ENCODE measurements at places on chromosomes 16 and 17. TPM values are rescaled to one million over a fixed set of nuclear protein-coding genes. Genes with fewer than 3 reads are reported as not detected.

DNA sequence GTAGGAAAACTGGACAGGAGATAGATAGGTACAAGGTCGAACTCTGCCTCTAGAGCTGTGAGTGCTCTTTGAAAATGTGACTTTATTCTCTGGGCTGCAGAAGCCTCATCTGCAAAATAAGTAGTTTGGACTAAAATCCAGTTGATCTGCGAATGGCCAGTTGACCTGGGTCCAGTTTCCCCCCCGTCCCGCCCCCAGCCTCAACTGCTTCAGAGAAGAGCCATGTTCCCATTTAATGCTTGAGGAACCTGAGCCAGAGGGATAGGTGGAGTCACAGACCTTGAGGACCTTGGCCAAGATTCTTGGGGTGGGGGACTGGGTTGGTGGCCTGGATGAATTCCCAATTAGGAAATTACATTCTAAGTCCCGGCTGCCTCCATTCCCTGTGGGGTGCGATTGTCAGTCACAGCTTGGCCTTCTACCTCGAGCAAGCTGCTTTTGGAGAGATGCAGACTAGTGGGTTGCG, 14.1 kb downstream of the TBX2 start:
- DNase-seq = no peak

Gene KLHL10
- total RNA-seq = not detected

Gene RAB11FIP4
- total RNA-seq = 6.5 TPM

Gene TBC1D3I
- 0.58 TPM for total RNA-seq

Gene USP31
- total RNA-seq = 10.1 TPM

Gene CD7
- 1.4 TPM for total RNA-seq

Measured in left lobe of liver (tissue), 2 donors.